Activated naive CD8-positive, alpha-beta T cell treated with anti-CD3 and anti-CD28 coated beads for 36 hours (primary cell): ENCODE measurements at places on chromosomes 12 and 14. TPM values are rescaled to one million over a fixed set of nuclear protein-coding genes. Genes with fewer than 3 reads are reported as not detected.

DNA sequence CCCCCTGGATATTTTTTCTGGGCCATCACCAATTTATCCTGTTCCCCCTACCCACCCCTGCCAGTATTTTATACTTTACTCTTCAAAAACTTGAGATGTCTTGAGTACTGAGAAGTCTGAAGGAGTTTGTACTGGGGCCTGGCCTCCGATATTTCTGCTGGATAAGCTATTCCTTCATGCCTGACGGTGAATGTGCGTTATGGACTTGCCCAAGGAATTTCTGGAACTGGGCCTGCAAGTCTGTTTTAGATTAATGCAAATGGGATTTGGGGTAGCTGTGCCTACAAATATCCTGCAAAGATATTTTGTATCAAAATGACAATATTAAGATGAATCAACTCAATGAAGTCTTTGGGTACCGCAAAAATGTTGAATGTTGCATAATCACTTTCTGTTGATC is at the start of gene PTCSC3:
Gene PTCSC3 (minus strand): TSS at position 199 of the 400 bp plus-strand sequence.
- H3K36me3 ChIP-seq, result no peaks in the 10 kb centered on the region
- H3K27me3 ChIP-seq, result peaks cover 14% of the 10 kb centered on the region
- H3K4me3 ChIP-seq, result no peak within 1 kb of the TSS
- no peaks in the 10 kb centered on the region for H3K4me1 ChIP-seq
- no peak within 1 kb of the TSS for H3K27ac ChIP-seq
- no peak for DNase-seq

GRCh38 chr14:101129521-101130167 is 226.1 kb upstream of the RTL1 start:
- H3K27me3 ChIP-seq, result peaks cover 29% of the 10 kb centered on the region
- no peaks in the 10 kb centered on the region for H3K36me3 ChIP-seq
- H3K4me1 ChIP-seq, result no peaks in the 10 kb centered on the region
- no peak for DNase-seq
- no peak overlapping the region for H3K27ac ChIP-seq

- H3K4me1 ChIP-seq, result peaks cover 4% of the 10 kb centered on the region
- H3K27me3 ChIP-seq, result no peaks in the 10 kb centered on the region
- H3K36me3 ChIP-seq, result peaks cover 28% of the 10 kb centered on the region
- DNase-seq, result no peak
- H3K4me3 ChIP-seq, result no peak overlapping the region
These were observed 56.9 kb downstream of the SCFD1 start for GRCh38 chr14:30678926-30679431.

DNA sequence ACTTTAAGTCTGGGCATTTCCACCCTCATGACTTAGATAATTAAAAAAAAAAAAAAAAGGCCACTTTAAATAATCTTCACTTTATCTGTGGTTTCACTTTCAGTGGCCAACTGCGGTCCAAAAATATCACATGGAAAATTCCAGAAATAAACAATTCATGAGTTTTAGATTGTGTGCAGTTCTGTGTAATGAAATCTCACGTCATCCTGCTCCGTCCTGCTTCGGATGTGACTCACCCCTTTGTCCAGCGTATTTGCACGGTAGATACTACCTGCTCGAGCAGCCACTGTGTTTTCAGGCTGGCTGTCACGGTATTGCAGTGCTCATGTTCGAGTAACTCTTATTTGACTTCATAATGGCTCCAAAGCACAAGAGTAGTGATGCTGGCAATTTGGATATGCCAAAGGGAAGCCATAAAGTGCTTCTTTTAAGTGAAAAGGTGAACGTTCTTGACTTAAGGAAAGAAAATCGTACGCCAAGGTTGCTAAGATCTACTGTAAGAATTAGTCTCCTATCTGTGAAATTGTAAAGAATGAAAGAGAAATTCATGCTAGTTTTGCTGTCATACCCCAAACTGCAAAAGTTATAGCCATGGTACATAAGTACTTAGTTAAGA is 2.4 kb downstream of the E2F7 start:
- H3K36me3 ChIP-seq, result peaks cover 17% of the 10 kb centered on the region
- H3K4me1 ChIP-seq, result peaks cover 10% of the 10 kb centered on the region
- no peak overlapping the region for H3K27ac ChIP-seq
- H3K27me3 ChIP-seq, result peaks cover 54% of the 10 kb centered on the region

DNA sequence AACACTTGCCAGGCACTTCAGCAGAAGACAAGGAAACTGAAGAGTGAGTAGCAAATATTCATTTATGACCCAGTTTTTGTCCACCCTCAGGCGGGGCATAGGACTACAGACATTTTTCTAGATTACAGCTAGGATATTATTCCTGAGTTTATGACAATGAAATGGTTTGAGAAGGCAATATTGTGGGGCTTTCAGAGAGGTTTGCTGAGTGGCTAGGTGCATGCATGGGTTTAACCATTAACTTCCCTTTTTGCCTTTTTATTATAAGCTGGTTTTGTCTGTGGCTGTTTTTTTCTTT is 104.0 kb upstream of the BCAT1 start:
- peak overlapping the region; percentile 92 for H3K4me3 ChIP-seq
- H3K27ac ChIP-seq, result peak overlapping the region; percentile 99
- DNase-seq, result no peak
- H3K27me3 ChIP-seq, result no peaks in the 10 kb centered on the region

- no peaks in the 10 kb centered on the region for H3K4me1 ChIP-seq
- H3K4me3 ChIP-seq, result no peak overlapping the region
- no peaks in the 10 kb centered on the region for H3K27me3 ChIP-seq
- DNase-seq, result no peak
These were observed 555.6 kb downstream of the CCER1 start for GRCh38 chr12:90399357-90399756.

DNA sequence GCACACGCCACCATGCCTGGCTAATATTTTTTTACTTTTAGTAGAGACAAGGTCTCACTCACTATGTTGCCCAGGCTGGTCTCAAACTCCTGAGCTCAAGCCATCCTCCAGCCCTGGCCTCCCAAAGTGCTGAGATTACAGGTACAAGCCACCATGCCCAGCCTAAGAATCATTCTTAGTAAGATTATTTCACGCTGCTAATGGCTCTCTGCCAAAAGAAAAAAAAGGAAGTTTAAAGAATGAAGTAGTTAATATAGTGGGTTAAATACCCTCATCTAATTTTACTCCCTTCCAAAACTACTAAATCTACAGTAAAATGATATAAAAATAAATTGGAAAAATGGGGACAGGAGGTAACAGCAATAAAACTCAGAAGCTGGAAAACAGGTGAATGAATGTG is 2.6 kb downstream of the ETFRF1 start:
- H3K4me3 ChIP-seq, result no peak overlapping the region
- H3K27ac ChIP-seq, result peak overlapping the region; percentile 17
- H3K4me1 ChIP-seq, result peaks cover 23% of the 10 kb centered on the region

DNA sequence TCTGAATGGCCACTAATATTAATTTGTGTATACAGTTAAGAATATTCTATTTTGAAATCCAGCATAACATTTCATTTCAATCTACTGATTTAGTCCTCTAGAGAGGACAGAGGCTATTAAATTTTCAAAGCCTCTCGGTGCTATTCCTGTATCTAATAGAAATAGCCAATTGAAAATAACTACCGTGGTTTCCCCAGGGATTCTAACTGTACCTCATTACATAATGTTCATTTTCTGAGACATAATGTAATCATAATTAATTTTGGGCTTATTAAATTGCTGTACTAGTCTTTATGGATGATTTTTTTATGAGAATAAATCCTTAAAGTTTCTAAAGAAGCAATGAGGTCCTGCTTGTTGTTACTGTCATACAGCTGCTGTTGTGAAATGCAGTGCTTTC is 38.6 kb upstream of the ACSS3 start:
- no peaks in the 10 kb centered on the region for H3K27me3 ChIP-seq
- no peak overlapping the region for H3K27ac ChIP-seq
- no peak for DNase-seq
- H3K4me1 ChIP-seq, result no peaks in the 10 kb centered on the region
- no peaks in the 10 kb centered on the region for H3K36me3 ChIP-seq

GRCh38 chr14:36068777-36069534 is 107.6 kb downstream of the PTCSC3 start:
- no peak overlapping the region for H3K27ac ChIP-seq
- DNase-seq, result no peak
- H3K4me3 ChIP-seq, result no peak overlapping the region
- peaks cover 24% of the 10 kb centered on the region for H3K27me3 ChIP-seq
- H3K4me1 ChIP-seq, result no peaks in the 10 kb centered on the region

GRCh38 chr14:105473677-105474482 is 741 bp upstream of the CRIP2 start:
- DNase-seq, result peak; percentile 50
- no peaks in the 10 kb centered on the region for H3K36me3 ChIP-seq
- H3K27ac ChIP-seq, result no peak overlapping the region
- no peak overlapping the region for H3K4me3 ChIP-seq
- H3K4me1 ChIP-seq, result peaks cover 5% of the 10 kb centered on the region

DNA sequence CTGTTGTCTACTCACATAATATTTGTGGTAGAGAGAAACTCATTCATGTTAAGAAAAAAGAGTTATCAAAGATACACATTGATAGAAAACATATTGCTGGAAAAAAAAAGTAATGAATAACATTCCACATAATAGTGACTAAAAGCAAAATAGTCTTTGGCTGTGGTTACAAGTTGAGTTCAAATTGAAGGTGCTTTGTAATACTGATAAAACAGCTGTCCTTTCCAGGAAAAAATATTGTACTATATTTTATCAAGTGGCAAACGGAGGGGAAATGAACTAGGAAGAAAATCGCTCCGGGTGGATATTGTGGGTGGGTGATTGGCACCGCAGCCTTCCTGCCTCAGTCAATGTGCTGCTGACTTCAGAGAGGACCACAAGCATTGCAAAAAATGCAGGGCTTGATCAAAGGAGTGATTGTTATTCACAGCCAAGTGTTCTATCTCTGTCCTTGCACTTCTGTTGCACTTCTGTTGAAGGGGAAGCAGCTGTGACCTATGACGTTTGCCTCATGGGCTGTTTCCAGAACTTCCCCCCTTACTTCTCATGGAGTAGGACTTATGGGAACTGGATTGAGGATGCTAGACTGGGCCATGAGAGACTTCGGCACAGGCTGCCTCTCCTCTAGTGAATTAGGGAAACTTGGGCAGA is 114.4 kb downstream of the VRK1 start:
- no peak overlapping the region for H3K27ac ChIP-seq
- H3K27me3 ChIP-seq, result no peaks in the 10 kb centered on the region
- no peak for DNase-seq
- H3K4me3 ChIP-seq, result no peak overlapping the region

DNA sequence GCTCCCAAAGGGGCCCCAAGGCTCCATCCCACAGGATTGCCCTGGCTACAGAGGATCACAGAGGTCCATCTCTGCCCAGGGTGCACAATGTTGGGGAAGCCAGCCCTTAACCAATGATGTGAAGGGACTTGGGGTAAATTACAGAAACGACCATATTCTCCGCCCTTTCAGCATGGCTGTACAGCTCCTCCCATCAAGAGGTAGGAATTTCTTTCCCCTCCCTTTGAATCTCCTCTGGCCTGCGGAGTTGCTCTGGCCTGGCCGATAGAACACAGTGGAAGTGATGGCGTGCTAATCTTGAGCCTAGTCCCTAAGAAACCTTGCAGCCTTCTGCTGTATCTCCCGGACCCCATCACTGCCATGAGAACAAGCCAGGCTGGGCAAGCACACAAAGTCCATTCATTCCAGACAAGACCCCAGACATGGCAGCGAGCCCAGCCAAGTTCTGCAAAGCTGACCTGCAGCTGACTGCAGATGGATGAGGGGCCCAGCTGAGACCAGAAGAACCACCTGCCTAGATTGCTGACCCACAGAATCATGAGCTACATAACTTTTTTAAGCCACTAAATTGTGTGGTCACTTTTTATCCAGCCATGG is 6.9 kb upstream of the IFI27 start:
- no peak overlapping the region for H3K27ac ChIP-seq
- no peak for DNase-seq
- H3K4me1 ChIP-seq, result no peaks in the 10 kb centered on the region
- H3K27me3 ChIP-seq, result no peaks in the 10 kb centered on the region
- H3K36me3 ChIP-seq, result no peaks in the 10 kb centered on the region
- no peak overlapping the region for H3K4me3 ChIP-seq

GRCh38 chr12:77023501-77023900 is 41.9 kb downstream of the E2F7 start:
- no peaks in the 10 kb centered on the region for H3K27me3 ChIP-seq
- H3K36me3 ChIP-seq, result peaks cover 15% of the 10 kb centered on the region

DNA sequence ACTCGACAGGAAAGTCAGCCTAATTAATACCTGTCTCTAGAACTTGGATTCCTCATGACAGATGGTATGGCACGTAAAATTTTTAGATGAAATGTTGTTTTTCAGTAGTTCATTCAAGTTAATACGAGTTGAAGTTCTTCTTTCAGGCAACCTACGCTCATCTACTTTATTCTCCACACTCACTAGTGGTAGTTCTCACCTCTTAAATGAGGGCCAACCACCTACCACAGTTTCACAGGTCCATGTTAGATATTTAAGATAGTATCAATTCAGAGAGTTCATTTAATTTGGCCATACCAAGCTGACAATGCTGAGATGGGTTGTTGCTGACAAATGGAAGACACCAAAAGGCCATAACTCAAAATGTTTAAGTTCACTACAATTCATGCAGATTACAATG is 50.6 kb downstream of the NIN start:
- peaks cover 9% of the 10 kb centered on the region for H3K36me3 ChIP-seq
- no peak for DNase-seq
- peaks cover 30% of the 10 kb centered on the region for H3K4me1 ChIP-seq
- no peaks in the 10 kb centered on the region for H3K27me3 ChIP-seq
- H3K27ac ChIP-seq, result no peak overlapping the region

GRCh38 chr14:71371711-71372396 is 464.6 kb downstream of the PCNX1 start:
- H3K27ac ChIP-seq, result peak overlapping the region; percentile 29
- peaks cover 21% of the 10 kb centered on the region for H3K4me1 ChIP-seq
- DNase-seq, result no peak
- H3K36me3 ChIP-seq, result peaks cover 23% of the 10 kb centered on the region

DNA sequence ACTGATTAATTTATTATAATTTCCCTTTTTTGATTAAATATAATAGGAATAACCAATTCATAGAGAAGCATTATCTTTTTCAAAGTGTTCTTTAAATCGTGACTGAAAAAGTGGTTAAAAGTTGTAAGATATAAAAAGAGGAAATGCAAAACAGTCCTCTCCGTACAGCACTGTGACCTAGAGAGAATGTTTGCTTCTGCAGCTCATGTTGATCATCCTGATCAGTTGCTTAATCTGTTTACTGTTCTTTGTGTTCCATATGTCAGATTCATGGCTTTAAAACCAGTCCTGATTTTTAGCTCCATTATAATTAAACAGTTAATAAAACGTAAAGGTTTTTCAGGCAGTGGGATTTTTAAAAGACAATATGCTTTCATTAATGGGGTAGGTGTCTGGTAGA is 4.7 kb downstream of the TTC8 start:
- peaks cover 7% of the 10 kb centered on the region for H3K4me1 ChIP-seq
- H3K36me3 ChIP-seq, result no peaks in the 10 kb centered on the region
- no peak overlapping the region for H3K4me3 ChIP-seq
- no peak overlapping the region for H3K27ac ChIP-seq
- DNase-seq, result no peak

- no peaks in the 10 kb centered on the region for H3K27me3 ChIP-seq
- peaks cover 17% of the 10 kb centered on the region for H3K36me3 ChIP-seq
- DNase-seq, result no peak
These were observed 113.7 kb downstream of the RAD51B start for GRCh38 chr14:67933266-67933665.

The TOMM20L gene
- not detected for total RNA-seq

The PTCSC3 gene
- not detected for total RNA-seq

The JAG2 gene
- 2.3 TPM for total RNA-seq

The ETFBKMT gene
- 0.64 TPM for total RNA-seq

The GUCY2C gene
- total RNA-seq, result not detected
